Substantia nigra (tissue), 51 donors: ENCODE measurements at places on chromosomes 4 and X.

DNA sequence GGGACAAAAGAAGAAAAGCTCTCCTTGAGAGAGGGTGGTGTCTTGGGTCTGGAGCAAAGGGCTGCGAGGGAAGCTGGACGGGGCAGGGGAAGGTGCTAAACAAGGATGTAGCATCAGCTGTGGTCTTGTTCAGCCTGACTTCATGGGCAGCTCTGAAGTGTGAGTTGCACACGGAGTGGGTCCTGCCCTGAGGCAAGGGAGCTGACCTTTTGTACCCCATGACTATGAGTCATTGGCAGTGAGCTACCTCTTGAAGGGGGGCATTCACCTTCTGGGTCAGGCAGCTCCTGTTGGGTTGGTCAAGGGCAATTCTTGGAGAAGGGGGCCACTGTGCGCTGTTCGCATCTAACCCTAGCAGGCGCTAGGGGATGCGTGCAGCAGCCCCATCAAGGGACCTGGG lies 151.8 kb downstream of the SMIM20 start:
- DNase-seq = no peak

GRCh38 chr4:118918388-118918787 lies 29.7 kb downstream of the SYNPO2 start:
- no peak for DNase-seq

- no peak for DNase-seq
Observed at GRCh38 chr4:46894826-46895225, 14.2 kb downstream of the COX7B2 start.

GRCh38 chr4:150679018-150679764 lies 97.2 kb downstream of the MAB21L2 start:
- no peak for DNase-seq

- no peak for DNase-seq
Observed at GRCh38 chrX:53135581-53135980, 41.6 kb downstream of the KANTR start.

- no peak for DNase-seq
Observed at GRCh38 chr4:138977524-138977923, 38.1 kb upstream of the NOCT start.

DNA sequence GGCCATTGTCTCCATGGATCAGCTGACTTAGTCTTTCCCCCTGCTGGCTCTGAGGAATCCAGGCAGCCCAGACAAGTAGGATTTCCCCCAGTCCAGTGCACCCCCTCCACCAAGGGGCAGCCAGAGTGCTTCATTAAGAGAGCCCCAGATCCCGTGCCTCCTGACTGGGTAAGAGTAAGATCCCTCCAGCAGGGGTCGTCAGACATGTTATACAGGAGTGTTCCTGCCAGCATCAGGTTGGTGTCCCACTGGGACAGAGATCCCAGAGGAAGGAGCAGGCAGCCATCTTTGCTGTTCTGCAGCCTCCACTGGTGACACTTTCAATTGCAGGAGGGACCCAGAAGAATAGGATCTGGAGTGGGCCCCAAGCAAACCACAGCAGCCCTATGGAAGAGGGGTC lies 29.0 kb upstream of the INPP4B start:
- no peak for DNase-seq
